Subcutaneous adipose tissue (tissue), 4 donors: ENCODE measurements at places on chromosomes 5 and 9. TPM values are rescaled to one million over a fixed set of nuclear protein-coding genes. Genes with fewer than 3 reads are reported as not detected.

Gene CYLC2
- not detected for total RNA-seq

Gene CNTNAP3B
- total RNA-seq = 28.9 TPM

Gene ALDH1A1
- total RNA-seq = 112 TPM

Gene BTNL8
- total RNA-seq = not detected

Gene C9orf153
- 0.17 TPM for total RNA-seq

Gene ADRB2
- 28.4 TPM for total RNA-seq

Gene ZNG1F
- total RNA-seq = 12.6 TPM

Gene CDKN2A
- total RNA-seq = 20.9 TPM

Gene PSMB7
- total RNA-seq = 152 TPM

Gene ADGRD2
- not detected for total RNA-seq

Gene SLIT3
- total RNA-seq = 94.0 TPM

Gene OR1K1
- total RNA-seq = not detected

Gene GARIN3
- not detected for total RNA-seq

Gene ST6GALNAC6
- total RNA-seq = 150 TPM

Gene PTGER4
- 14.0 TPM for total RNA-seq

Gene SLC45A2
- total RNA-seq = not detected

Gene SLCO4C1
- not detected for total RNA-seq

Gene SH3GL2
- total RNA-seq = not detected

Gene GAPT
- 0.82 TPM for total RNA-seq

Gene CDKN2AIPNL
- total RNA-seq = 18.7 TPM

Gene ITK
- total RNA-seq = 2.8 TPM

Gene SLC6A7
- total RNA-seq = not detected

Gene OGN
- total RNA-seq = 9.0 TPM

Gene C9orf50
- not detected for total RNA-seq

Gene CHMP5
- 72.4 TPM for total RNA-seq

Gene DOCK2
- 52.4 TPM for total RNA-seq

Gene LCN12
- not detected for total RNA-seq

Gene PCA3
- total RNA-seq = not detected

Gene SPINK7
- not detected for total RNA-seq

Gene IRX4
- 3.5 TPM for total RNA-seq

Gene MSMP
- total RNA-seq = not detected

Gene TLX3
- not detected for total RNA-seq

Gene RUSC2
- total RNA-seq = 11.6 TPM

Gene GEMIN5
- total RNA-seq = 24.3 TPM

Gene ATP6V1G1
- 157 TPM for total RNA-seq

Gene OTULIN
- total RNA-seq = 42.1 TPM

Gene PAPPA
- total RNA-seq = 2.4 TPM

Gene AK3
- 98.9 TPM for total RNA-seq

Gene EGFLAM
- 21.8 TPM for total RNA-seq

Gene TMC1
- total RNA-seq = not detected

Gene PCDHGA3
- total RNA-seq = 2.9 TPM

Gene AFAP1L1
- 99.8 TPM for total RNA-seq

Gene SHC3
- total RNA-seq = 1.1 TPM

Gene SHISAL2B
- total RNA-seq = not detected

Gene PHF24
- 0.34 TPM for total RNA-seq

Gene TLR4
- 106 TPM for total RNA-seq

Gene SERF1A
- 13.6 TPM for total RNA-seq

Gene LCN10
- 0.68 TPM for total RNA-seq

Gene GGTA1
- 14.0 TPM for total RNA-seq

Gene GNA14
- total RNA-seq = 1.9 TPM

Gene ARL10
- 4.4 TPM for total RNA-seq

Gene FASTKD3
- total RNA-seq = 9.2 TPM

Gene FKBP15
- total RNA-seq = 24.9 TPM

Gene SPINK6
- total RNA-seq = not detected

Gene WNT8A
- total RNA-seq = not detected

Gene PCDHGB3
- 2.0 TPM for total RNA-seq

Gene UBE2QL1
- 2.0 TPM for total RNA-seq

Gene ZNF879
- total RNA-seq = 4.2 TPM
